GM18507 (cell line): ENCODE measurements at places on chromosomes 5 and 9.

GRCh38 chr5:72007336-72008111, 99.8 kb upstream of the MAP1B start:
- no peak for DNase-seq

DNA sequence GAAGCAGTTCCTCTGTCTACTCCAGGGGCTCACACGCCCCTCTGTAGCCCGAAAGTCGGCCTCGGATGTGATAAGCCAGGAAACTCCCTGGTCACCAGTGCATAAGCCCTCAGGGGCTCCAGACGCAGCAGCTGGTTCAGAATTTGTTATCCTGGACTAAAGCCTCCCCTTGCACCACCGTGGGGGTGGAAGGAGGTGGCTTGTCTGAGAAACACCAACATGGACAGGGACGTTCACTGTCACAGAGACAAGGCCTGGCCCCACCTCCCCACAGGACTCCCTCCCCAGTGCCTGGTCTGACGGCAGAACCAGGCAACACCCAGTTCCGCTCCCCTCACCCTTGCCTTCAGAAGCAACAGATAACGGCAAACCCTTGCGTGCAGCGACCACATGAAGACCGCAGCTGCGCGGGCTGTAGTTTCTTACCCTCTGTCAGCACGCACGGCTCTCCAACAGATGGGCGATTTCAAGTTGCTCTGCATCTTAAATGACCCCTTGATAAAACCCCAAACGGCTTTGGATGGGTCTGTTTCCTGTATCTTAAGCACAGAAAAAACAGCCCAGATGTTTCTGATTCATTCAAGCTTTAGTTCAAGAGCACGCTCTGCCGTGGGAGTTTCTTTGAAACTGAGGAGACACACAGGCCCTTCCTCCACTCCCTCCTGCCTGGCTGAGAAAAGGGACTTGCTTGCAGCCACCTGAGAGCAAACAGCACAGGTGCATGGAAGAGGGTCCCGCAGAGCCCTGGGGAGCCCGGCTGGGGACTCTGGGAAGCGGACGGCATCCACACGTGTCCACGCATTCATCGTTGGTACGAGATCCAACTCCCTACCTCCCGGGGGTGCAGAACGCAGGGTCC, 44.7 kb upstream of the NKD2 start:
- no peak for DNase-seq

- DNase-seq = no peak
Observed at GRCh38 chr9:136847088-136847825, 2.0 kb upstream of the PHPT1 start.

GRCh38 chr9:87725900-87726709, at the start of gene CTSL:
Gene CTSL (plus strand): TSS chr9:87726119. CDS start chr9:87727604, 1,485 bp downstream.
- DNase-seq = no peak

DNA sequence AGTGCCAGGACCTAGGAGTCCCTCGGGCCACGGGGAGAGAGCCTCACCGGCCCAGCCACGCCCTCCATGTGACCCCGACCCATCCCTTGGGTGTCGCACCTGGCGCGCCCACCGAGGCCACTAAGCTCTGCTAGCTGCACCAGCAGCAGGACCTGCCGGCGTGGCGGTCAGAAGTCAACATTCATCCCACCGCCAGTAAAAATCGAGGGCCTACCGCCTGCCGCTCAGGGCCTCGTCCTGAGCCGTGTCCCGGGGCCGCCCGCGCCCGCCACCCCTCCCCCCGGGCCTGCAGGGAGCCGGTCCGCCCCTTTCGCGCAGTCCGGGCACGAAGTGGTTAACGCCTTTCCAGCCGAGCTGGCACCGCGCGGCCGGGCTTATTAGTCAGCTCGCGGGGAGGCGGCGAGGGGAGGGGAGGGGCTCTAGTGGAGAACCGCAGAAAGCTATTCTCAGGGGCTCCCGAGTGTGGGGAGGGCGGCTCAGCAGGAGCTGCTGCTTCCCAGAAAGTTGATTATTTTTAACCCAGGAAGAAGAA, 124.4 kb downstream of the C9orf50 start:
- peak; percentile 51 for DNase-seq

GRCh38 chr5:7676455-7676854, 174.5 kb downstream of the CFAP90 start:
- DNase-seq = no peak

DNA sequence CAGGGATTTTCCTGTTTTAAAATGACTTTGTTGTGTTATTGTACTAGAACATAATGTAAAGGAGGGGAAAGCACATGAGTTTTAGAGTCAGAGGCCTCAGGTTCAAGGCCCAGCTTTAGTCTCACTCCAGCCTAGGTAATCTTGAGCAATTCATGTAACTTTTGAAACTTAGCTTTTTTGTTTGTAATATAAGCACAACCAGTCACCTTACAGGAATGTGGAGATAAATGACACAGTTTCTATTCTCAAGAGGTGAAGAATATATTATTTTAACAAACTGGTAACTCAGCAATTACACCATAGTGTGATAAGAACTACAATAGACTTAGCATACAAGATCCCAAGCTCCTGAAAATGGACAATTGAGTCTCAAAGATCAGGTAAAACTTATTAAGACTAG, 51.2 kb downstream of the ADAMTS19 start:
- DNase-seq = no peak

- DNase-seq = peak; percentile 26
Observed at GRCh38 chr9:121684381-121685145, 33.1 kb downstream of the DAB2IP start.

DNA sequence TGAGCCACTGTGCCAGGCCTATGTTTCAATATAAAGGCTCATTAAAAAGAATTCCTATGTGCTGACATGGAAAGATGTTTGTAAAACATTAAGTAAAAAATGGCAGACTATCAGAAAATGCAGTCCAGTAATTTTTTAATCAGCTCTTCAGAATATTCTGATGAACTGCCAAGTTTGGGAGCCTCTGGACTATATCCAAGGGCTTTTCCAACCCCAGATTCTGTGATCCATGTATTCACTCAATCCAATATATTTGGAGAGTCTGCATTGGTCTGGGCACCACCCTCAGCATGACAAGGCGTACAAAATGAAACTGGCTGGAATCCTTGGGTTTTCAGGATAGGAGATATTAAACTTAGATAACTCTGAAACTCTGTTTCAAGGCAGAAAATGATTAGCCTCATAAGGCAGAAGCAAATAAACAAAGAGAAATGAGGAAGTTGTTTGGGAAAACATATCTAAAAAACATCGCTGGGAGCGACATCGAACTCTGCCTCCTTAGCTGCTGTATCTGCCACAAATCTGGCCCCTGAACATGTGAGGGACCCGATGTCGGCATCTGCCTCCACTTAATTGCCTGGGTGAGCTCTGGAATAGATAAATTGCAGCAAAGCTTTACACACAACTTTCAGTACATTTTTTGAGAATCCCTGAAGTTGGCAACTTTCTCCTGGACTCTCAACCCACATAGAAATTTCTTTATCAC, 14.4 kb downstream of the PDE6A start:
- DNase-seq = no peak
